ENCODE measurements at places on chromosomes 3 and 15. TPM values are rescaled to one million over a fixed set of nuclear protein-coding genes. Genes with fewer than 3 reads are reported as not detected.

The C2CD4A gene
- total RNA-seq = not detected

The STRIT1 gene
- not detected for total RNA-seq

DNA sequence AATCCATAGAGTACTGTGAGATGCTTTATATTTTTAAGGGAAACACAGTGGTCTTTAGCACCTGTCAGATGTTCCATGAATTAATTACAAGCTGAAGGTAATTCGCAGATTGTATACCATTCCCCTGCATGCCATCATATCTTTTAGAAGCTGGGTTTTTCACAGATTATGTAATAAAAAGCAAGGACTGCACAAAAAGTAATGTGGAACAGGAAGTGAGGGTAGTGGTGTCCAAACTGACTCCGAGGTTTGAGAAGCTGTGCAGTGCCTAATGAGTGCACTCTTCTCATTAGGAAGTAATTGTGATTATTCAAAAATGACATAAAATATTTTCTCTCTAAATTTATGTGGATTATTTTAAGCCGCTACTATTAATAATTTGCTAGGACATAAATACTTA, 123.2 kb downstream of the GOLIM4 start:
- peaks cover 61% of the 10 kb centered on the region for H3K27me3 ChIP-seq
- DNase-seq = no peak
- no peak overlapping the region for H3K4me3 ChIP-seq
- no peaks in the 10 kb centered on the region for H3K36me3 ChIP-seq
- no peak overlapping the region for H3K27ac ChIP-seq
- no peaks in the 10 kb centered on the region for H3K4me1 ChIP-seq

DNA sequence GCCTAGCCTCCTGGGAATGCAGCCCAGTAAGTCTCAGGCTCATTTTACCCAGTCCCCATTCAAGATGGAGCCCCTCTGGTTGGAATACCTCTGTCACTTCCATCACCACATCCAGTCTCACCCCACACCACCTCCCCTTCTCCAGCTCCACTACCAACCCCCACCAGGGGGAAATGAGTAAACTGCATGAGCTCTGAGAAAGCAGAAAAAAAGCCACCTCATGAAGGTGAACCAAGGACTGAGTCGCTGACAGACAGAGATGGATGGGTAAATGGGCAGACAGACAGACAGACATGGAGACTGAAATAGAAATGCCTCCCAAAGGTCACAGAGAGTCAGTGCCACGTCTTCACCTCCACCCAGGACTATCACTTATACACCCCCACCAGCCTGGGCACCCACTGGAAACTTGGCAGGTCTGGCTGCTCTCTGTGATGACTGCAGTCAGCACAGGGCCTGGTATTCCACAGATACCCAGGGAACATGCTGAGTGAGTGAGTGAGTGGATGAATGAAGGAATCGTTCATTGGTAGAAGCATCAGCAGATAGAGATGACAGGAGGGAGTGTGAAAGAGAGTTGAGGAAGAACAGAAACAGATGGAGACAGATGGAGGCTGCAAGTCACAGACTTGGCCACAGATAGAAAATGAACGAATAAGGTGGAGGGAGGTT, 4.9 kb upstream of the LOXL1 start:
- DNase-seq = no peak
- peaks cover 13% of the 10 kb centered on the region for H3K36me3 ChIP-seq
- H3K4me1 ChIP-seq = peaks cover 16% of the 10 kb centered on the region
- no peak overlapping the region for H3K27ac ChIP-seq

The KLHL40 gene
- total RNA-seq = not detected

The HSPBAP1 gene
- total RNA-seq = 15.2 TPM

DNA sequence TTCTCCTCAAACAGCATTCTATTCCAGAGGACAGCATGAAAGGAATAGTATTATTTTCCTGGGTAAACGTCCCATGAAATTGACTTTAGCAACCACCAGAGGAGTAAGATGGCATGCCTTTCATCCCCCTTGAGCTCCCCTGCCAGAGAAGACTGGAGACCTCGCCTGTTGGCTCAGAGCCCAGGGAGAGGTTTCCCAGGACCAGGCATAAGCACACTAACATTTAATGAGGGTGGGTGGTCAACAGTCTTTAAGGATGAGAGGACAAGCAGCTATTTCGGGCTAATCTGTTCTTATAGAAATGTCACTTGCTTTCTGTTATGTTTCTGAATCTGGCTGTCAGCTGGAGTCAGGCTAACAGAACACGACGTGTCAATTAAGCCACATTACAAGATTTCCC, 390.5 kb downstream of the GABRG3 start:
- no peaks in the 10 kb centered on the region for H3K4me1 ChIP-seq
- no peak overlapping the region for H3K27ac ChIP-seq
- no peaks in the 10 kb centered on the region for H3K27me3 ChIP-seq
